ENCODE measurements at places on chromosomes 7 and 10.

DNA sequence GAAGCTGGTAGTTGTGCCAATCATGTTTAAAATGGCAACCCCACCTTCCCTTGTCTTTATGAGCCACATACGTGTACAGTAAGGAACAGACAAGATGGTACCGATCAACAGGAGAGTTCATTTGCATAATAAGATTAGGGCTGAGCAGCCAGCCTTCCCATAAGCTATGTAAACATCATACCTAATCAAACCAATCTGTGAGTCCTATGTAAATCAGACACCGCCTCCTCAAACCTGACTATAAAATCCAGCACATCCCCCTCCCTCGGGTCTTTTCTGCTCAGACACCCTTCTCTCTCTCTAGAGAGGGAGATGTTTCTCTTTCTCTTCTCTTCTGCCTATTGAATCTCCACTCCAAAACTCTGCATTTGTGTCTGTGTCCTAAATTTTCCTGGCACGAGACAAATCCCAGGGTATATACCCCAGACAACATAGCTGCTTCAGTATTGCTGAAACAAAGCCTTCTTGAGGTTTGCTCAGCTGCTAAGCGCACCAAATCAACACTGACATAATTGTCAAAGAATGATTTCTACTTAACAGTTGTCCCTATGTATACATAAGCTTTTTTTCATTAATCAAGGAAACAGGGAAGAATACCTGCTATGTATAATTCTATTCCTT is 279.2 kb downstream of the THSD7A start:
- DNase-seq: no peak

GRCh38 chr7:157544980-157545680 is 208.3 kb downstream of the DNAJB6 start:
- no peak for DNase-seq

GRCh38 chr7:102024005-102024768 is 206.8 kb downstream of the CUX1 start:
- peak; percentile 11 for DNase-seq

GRCh38 chr10:78318305-78318704 is 284.6 kb downstream of the RPS24 start:
- DNase-seq: no peak

Data from inflammatory macrophage treated with lipopolysaccharide for 4 hours (primary cell).